ENCODE measurements at places on chromosomes 13 and 19. TPM values are rescaled to one million over a fixed set of nuclear protein-coding genes. Genes with fewer than 3 reads are reported as not detected.

FXYD1 gene
- polyA plus RNA-seq: 0.91 TPM

ENOX1 gene
- not detected for polyA plus RNA-seq

RAB3A gene
- polyA plus RNA-seq: 1.9 TPM

ZNF253 gene
- 9.8 TPM for polyA plus RNA-seq

DNA sequence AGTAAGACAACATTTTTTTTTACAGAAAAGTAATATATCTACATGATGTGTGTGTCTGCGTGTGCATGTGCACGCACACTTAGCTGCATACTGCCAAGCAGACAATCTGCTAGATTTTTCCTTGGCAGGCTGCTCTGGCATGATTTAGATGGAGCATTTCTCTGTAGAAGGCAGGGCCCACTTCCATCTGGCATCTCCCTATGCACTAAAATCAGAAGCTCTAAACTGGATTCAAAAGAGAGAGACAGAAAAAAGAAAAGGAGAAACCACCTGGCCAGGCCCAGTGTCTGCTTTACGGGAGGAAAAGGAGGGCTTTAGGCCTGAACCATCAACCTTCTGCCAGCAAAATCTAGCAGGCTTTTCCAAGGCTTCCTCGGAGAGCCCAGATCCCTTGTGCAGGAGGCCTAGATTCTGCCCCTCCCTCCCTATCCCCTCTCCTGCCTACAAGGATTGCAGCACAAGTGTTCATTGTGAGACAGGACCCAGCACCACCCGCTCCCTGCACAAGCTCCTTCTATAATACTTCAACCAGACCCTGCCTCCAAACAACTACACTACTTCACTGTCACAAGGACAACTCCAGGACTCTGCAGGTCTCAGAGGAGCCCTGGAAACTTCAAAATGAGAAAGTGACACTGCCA, 99.3 kb downstream of the DOCK9 start:
- no peak for DNase-seq

KLK12 gene
- not detected for polyA plus RNA-seq

LILRB3 gene
- polyA plus RNA-seq: 0.40 TPM

N4BP2L1 gene
- polyA plus RNA-seq: 68.8 TPM

- DNase-seq: no peak
Observed at GRCh38 chr13:39600766-39601165, 2.2 kb downstream of the LHFPL6 start.

RFPL4A gene
- polyA plus RNA-seq: not detected
